ENCODE measurements at places on chromosomes 12 and 14.
A peak's percentile ranks its signal among the peaks of the same experiment; 100 is the strongest.

GRCh38 chr12:75366629-75367028 is 24.3 kb upstream of the GLIPR1L2 start:
- DNase-seq: no peak

- no peak for DNase-seq
Measured at GRCh38 chr12:105060715-105061378, 23.4 kb downstream of the ALDH1L2 start.

DNA sequence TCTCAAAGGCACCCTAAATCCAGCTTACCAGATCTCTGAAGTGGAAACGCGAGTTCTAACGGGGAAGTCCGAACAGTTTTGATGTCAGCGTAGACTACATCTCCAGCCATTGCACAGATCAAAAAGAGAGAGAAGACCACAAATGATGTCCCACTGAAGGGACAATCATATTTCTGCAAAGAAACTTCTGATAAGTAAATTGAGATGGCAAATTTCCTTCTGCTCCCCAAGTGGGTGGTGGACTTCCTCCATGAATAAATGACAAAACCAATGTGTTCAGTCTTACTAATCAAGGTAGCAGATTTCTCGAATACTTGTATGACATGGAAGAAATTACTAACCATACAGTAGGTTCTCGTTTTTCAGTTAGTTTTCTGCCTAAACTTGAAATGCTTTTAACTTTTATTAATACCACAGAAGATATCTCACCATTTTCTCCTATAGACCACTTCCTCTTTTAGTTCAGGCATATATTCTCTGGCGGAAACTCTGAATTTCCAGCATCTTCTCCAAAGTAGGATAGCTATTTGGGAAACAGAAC is at the start of gene CLECL1:
CLECL1 (minus strand) TSS at position 177 of the 541 bp plus-strand sequence.
- no peak for DNase-seq

DNA sequence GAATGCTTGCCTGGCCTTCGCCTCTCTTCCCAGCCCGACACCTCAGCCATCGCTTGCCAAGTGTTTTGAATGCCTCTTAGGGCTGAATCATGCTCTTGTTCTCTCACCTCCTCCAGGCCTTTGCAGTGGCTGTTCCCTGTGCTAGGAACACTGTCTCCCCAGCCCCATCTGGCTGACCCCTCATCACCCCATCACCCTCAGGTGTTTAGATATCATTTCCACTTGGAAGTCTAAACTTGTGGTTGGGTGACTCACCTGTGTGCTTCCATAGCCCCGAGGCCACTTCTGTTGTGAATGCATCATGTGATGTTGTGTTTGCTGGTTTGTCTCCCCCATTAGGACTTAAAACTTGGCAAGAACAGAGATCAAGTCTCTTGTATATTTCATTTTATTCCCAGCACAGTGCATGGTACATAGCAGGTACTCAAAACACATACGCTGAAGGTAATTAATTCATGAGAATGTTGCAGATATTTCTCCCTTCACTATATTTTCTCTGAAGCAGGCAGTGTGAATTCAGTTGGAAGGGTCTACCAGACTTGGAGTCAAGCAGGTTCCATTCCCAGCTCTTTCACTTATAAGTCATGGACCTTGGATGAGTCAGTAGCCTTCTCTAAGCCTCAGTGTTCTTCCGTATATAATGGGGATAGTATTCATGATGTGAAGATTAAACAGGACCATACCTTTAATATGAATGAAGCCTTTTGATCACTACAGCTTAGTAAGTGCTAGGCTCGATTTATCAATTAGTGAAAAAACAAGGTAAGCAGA is 67.8 kb downstream of the HRK start:
- no peak for DNase-seq

DNA sequence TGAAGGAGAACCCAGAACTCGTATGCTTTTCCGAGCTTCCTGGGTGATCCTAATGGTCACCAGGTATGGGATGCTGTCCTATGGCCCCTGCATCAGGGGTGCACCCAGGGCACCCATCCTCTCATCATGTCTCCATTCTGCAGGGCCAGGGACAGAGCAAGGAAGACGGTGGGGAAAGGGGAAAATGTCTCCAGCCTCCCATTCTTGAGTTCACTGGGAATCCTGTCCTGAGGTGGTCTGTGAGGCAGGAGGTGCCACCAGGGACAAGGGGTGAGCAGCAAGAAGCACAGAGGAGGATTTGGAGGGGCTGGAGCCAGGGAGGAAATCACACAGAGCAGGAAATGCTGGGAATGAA is 14.9 kb upstream of the SLC6A12 start:
- DNase-seq: no peak

GRCh38 chr14:70782361-70782760 is 27.0 kb downstream of the MAP3K9 start:
- no peak for DNase-seq

GRCh38 chr12:24630446-24630845 is 318.5 kb downstream of the BCAT1 start:
- no peak for DNase-seq

- DNase-seq: no peak
Measured at GRCh38 chr12:106246891-106247673, 738 bp downstream of the CKAP4 start.

DNA sequence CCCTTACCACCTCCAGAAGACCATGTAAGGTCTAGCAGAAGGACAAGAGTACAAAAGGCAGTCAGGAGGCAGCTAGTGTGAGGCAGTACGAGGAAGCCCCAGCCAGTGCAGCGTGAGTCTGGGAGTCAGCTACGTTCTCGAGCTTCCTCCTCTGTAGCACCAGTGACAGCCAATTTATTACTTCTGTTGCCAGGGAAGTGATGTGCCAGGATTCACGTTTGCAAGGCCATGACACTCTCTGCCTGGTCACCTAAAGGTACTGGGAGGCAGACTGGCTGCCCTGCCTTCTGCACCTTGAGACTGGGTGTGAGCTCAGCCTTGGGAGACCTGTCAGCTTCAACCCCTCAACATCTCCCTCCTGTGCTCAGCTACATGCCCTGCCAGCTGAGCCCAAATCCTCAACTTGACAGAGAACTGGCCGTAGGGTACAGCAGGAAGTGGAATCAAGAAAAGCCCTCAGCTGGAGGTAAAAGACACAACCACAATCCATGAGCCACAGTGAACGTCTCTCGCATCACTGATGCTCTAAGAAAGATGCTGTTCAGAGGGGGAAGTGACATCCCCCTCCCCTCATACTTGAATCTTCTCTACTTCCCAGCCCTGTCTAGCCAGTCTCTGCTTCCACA is 182.5 kb upstream of the RGS6 start:
- no peak for DNase-seq

DNA sequence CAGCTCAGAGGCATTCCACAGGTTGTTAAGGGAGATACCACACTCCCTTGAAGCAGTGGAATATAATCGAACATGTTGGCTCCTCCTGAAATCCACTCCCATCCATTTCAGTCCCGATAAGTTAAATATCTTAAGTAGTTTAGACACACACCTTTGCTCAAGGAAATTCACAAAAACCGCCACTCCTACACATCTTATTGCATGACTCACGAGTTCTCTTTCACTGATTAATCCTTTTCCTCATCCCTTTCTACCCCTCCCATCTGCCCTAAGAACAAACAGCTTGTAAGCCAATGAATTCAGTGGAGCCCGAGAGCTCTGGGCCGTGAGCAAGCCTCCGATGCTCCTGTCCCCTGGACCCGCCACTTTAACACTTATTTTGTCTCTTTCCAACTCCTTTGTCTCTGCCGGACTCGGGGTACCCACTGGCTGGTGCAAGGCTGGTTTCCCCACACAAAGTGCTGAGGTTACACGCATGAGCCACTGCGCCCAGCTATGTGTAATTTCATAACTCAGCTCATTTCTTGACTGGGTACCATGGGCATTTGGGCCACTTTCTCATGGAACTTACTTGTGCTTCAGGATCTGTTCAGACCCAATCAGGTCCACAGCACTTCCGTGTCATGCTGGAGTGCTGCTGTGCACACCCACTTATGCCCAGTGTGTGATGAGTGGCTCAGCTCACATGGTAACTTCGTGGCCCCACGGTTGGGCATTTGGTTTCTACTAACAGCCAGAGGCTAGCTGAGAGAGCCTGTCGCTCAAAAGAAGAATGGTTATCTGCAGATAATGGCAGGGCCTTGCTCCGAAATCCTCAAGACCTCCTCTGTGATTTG is 171.8 kb upstream of the ALG10B start:
- DNase-seq: no peak

GRCh38 chr12:100138048-100138802 is 4.4 kb downstream of the BLTP3B start:
- DNase-seq: no peak

DNA sequence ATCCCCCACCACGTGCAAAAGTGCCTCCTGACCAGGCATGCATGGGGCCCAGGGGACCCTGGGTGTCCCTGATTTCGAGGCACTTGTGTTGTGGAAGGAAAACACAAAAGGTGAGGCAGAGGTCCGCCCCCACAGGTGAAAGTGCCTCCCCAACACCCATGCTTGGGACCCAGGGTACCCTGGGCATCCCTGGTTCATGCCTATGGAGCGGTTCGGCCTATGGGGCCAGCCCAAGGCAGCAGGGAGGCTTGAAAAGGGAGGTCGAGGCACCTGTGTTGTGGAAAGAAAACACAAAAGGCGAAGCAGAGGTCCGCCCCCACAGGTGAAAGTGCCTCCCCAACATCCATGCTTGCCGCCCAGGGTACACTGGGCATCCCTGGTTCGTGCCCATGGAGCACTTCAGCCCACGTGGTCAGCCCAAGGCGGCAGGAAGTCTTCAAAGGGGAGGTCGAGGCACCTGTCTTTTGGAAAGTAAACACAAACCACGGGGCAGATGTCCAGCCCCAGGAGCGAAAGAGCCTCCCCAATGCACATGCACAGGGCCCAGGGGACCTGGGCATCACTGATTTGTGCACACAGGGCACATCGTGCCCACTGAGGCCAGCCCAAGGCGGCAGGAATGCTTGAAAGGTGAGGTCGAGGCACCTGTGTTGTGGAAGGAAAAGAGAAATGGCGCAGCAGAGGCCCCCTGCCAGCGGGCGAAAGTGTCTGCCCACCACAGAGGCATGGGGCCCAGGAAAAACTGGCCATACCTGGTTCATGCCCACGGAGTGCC is 375.5 kb downstream of the ALG10 start:
- DNase-seq: no peak

GRCh38 chr12:93047118-93047517 is 118.0 kb upstream of the EEA1 start:
- no peak for DNase-seq

GRCh38 chr12:96501133-96501761 is 11.9 kb downstream of the CFAP54 start:
- no peak for DNase-seq

DNA sequence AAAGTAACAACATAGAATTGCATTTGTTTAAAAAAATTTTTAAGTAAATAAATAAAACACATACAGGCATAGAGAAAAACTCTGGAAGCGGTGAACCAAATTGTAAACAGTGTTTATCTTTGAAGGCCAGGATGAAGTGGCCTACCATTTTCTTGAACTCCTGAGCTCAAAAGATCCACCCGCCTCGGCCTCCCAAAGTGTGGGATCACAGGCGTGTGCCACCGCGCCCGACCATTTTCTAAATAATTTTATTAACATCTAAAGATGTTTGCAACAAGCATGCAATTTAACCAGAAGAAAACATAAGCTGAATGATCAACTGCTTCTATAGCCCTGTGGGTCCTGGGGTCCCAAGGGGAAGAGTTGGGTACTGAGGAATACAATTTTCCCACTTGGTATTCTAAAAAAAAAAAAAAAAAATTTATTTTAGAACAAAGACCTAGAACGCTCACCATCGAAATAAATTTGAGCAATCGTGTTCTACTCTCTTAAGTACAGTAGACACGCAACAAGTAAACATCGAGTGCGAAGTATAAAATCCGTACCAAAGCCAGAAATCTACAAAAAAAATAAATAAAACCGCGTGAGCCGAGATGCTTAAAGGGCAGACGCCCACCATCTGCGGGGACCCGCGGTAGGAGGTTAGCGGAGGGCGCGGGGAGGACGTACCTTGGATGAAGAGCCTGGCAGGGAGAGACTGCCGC is 484 bp downstream of the MIS18BP1 start:
- DNase-seq: no peak

DNA sequence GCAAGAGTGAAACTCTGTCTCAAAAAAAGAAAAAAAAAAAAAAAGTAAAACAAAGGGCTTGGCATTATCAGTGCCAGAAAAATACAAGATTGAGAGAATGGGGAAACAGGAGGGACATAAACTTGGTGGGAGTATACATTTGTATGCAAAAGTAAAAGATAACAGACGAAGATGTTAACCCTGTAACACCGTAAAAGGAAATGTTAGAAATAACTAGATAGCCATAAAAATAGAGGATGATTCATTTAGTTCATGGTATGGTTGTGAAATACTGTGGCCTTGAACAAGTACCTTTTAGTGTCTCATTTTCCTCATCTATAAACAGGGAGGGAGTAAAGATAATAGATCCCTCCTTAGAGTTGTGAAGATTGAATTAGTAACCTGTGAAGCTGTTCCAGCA is 33.3 kb downstream of the ATP2A2 start:
- DNase-seq: peak; percentile 66

DNA sequence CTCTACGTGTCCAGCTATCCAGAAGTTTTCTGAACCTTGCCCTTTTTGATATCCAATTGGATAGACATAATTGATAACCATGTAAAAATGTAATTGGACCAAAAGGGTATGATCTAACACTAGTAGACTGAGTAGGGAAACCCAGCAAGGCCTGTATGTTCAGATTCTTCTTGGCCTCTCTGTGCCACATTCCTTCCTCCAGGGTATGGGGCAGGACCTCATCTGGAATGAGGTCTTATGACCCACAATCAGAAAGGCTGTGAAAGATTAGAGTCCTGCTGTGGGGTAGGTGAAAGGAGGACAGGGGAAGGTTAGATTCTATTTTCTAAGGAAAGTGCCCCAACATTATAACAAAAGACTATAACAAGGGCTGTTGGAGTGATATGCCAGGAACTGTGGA is 51.3 kb upstream of the A2ML1 start:
- no peak for DNase-seq

DNA sequence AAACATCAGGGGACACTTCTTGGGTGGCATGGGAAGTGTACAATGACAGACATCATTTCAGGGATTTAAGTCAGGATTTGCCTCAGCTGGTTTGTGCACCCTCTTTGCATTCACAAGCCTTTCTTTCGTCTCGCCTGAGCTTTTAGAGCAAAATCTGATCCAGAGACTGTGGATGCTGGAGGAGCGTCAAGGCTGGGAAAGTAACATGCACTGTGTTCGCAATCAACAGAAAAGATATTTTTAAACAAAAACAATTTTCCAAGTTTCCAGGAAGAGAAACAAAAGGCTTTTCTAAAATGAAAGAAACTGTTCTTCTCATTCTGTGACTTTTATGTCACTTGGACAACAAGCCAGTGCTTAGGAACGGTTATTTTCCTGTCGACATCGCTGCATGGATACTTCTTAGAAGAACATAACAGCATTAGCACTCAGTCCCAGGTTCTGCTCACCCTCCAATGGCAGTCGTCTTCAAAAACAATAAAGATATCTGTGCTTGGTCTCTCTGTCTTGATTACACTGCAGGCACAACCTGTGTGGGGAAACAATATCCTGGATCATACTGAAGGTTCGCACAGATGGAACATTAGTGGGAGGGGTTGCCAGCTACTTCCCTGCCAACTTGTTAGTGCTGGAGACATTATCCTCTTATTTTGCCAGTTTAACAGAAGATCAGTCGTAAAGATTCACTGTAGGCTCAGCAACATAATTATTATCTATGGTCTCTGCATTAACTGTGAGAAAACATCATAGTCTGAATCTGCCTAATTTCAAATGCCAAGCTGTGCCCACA is 403.3 kb upstream of the ATP2B1 start:
- DNase-seq: no peak

GRCh38 chr14:89617481-89618329 is 200.7 kb upstream of the FOXN3 start:
- DNase-seq: no peak

GRCh38 chr12:117052386-117053049 is 46.7 kb downstream of the TESC start:
- no peak for DNase-seq

- no peak for DNase-seq
Measured at GRCh38 chr12:101256266-101256665, 23.6 kb upstream of the UTP20 start.
